ENCODE measurements at places on chromosomes 5 and 9. TPM values are rescaled to one million over a fixed set of nuclear protein-coding genes. Genes with fewer than 3 reads are reported as not detected.

Gene TNFSF8
- not detected for total RNA-seq

Gene GLRA1
- total RNA-seq, result 0.21 TPM

Gene NCS1
- total RNA-seq, result 67.8 TPM

Gene CDX1
- total RNA-seq, result not detected

Gene DDX4
- not detected for total RNA-seq

Gene KIF20A
- total RNA-seq, result 77.6 TPM

Gene TRAF1
- 3.8 TPM for total RNA-seq

Gene BAAT
- total RNA-seq, result 0.16 TPM

Gene GABRA6
- not detected for total RNA-seq

Gene BTNL3
- total RNA-seq, result not detected

Gene PRRX2
- total RNA-seq, result 0.68 TPM

Gene MAN1B1
- total RNA-seq, result 54.0 TPM

Gene GDF9
- 0.49 TPM for total RNA-seq

Gene PTGDS
- total RNA-seq, result not detected

Gene ECSCR
- not detected for total RNA-seq

Gene IL31RA
- total RNA-seq, result not detected

Gene DMRTA1
- 2.7 TPM for total RNA-seq

Gene REEP5
- total RNA-seq, result 28.6 TPM

Gene RASEF
- total RNA-seq, result not detected

Gene SH3TC2
- total RNA-seq, result 9.3 TPM

Gene FOXD4L4
- 0.16 TPM for total RNA-seq

Gene TMEM171
- total RNA-seq, result not detected

Gene S1PR3
- 7.5 TPM for total RNA-seq

Gene IRX4
- total RNA-seq, result 0.77 TPM

Gene DNAJC18
- 27.9 TPM for total RNA-seq

Gene GBGT1
- total RNA-seq, result 12.9 TPM

Gene GABRA1
- not detected for total RNA-seq

Gene SLC35D2
- 19.0 TPM for total RNA-seq

Gene CEL
- 3.5 TPM for total RNA-seq

Gene FOXI1
- not detected for total RNA-seq
